ENCODE measurements at places on chromosomes 2 and 18.

DNA sequence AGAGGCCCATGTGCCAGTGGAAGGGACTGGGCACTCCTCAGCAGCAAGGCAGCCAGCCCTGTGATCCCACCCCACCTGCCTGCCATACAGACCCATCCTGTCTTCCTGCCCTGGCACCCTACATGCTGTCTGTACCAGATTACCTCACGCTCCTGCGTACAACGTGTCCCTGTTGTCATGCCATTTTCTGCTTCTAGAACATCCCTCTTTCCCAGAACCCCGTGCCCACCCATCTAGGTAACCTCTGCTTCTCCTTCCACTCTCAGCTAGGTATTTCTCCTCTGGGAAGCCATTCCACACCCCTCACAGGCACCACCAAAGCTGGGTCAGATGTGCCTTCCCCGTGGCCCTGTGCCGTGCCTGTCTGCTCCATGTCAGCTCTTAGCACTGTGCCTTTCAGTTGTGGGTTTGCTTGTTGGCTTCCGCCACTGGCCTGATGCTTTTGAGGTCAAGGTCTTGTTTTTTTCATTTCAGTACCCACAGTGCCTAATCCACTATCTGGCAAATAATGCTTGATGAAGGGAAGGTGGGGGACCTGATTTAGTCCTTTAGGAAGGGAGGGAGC is 71.7 kb upstream of the ALPP start:
- no peak for DNase-seq

DNA sequence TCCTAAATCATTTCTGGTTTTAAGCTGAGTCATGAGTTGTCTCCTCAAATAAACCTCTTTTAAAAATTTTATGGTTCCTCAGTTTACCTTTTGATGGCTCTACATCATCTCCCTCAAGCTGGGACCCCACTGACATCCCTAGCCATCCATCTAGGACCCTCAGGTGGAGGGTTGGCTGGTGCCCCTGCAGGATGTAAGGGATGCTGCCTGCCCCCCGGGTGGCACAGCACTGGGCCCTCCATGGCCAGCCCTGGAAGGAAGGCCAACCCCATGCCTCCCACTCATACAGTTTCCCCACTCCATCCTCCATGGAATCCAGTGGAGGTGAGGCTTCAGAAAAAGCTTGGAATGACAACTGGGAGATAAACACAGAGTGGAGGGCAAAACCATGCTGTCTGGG is 17.2 kb upstream of the GPC1 start:
- no peak for DNase-seq

GRCh38 chr2:227606476-227606875 is 7.8 kb downstream of the SCYGR2 start:
- DNase-seq = no peak

- no peak for DNase-seq
Observed at GRCh38 chr2:31270131-31270530, 36.2 kb downstream of the EHD3 start.
